Activated CD4-positive, alpha-beta T cell treated with anti-CD3 and anti-CD28 coated beads, Interleukin-2, Interleukin-4, amounts not matched to agents 100 ng/mL and 50 ng/mL, durations not matched to agents 16 hours and 8 hours (primary cell): ENCODE measurements at places on chromosomes 3 and 15.
A peak's percentile ranks its signal among the peaks of the same experiment; 100 is the strongest.

- DNase-seq: no peak
Observed at GRCh38 chr3:195044411-195044810, 226.5 kb downstream of the XXYLT1 start.

GRCh38 chr3:46085421-46086082 is 58.3 kb upstream of the XCR1 start:
- DNase-seq: no peak

- peak; percentile 58 for DNase-seq
Observed at GRCh38 chr3:4888913-4889846, 90.1 kb upstream of the BHLHE40 start.

- no peak for DNase-seq
Observed at GRCh38 chr3:181567311-181568075, 144.2 kb upstream of the SOX2 start.

GRCh38 chr3:8529738-8530525 is 28.3 kb downstream of the LMCD1 start:
- DNase-seq: no peak

DNA sequence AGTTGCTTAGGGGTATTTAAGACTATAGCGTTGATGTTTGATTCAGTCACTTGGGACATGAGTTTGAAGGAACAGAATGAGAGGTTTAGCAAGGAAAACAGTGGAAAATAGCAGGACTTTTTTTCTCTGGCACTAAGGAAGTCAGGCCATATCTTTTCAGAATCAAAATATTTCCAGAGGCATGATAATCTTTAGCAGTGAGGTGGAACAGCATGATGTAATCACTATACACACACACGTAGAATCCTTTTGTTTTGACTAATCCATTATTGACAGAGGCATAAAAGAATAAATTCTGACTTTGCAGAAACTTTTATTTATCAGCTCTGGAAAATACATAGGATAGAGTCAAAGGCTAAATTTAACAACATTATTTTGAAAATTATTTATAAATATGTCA is 174.1 kb downstream of the ZPLD1 start:
- DNase-seq: no peak

DNA sequence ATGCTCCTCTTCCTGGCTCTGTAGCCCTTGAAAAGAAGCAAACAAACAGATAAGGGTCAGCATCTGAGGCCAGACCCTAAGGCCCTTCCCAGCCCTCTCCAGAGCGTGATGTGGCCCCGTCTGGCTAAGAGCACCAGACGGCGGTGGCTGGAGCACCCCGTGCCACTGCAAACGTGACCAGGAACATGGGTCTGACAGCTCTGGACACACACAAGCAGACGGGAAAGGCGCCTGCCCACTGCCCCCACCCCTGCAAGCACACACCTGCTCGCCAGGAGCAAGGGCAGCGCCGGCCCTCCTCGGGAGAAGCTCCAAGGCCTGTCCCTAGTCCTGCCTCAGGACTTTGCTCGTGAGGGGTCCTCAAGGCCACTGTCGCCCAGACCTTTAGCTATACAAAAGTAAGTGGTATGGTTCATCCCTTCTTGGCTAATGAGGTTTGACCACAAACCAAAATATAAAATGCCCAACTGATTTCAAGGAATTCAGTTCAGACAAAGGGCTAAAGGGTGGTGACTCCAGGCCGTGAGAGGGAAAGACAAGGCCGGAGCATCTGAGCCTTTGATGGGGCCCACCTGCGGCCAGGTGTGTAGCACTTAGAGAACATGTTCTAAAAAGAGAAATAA is 90.4 kb downstream of the XXYLT1 start:
- no peak for DNase-seq

DNA sequence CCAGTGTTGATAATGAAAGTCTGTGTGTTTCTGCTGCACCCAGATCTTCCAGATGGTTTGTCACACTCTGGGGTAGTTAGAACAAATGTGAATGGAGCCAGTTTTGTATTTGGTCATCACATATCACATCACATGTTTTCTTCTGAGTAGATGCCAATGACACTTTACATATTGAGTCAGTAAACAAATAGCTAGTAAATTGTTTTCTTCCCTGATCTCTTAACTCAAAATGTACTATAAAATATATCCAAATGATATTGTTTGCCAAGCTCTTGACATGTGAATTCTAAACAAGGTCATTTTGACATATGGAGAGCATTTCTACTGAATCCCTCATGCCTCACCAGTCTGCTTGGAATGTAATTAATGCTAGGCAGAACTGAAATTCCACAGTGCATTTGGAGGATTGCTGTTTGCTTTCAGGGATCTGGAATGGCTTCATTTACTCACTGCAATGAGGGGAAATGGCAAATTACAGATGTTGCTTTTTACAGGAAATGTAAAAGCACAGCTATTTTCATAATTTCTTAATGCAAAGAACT is 45.0 kb downstream of the PDHB start:
- DNase-seq: peak; percentile 29

DNA sequence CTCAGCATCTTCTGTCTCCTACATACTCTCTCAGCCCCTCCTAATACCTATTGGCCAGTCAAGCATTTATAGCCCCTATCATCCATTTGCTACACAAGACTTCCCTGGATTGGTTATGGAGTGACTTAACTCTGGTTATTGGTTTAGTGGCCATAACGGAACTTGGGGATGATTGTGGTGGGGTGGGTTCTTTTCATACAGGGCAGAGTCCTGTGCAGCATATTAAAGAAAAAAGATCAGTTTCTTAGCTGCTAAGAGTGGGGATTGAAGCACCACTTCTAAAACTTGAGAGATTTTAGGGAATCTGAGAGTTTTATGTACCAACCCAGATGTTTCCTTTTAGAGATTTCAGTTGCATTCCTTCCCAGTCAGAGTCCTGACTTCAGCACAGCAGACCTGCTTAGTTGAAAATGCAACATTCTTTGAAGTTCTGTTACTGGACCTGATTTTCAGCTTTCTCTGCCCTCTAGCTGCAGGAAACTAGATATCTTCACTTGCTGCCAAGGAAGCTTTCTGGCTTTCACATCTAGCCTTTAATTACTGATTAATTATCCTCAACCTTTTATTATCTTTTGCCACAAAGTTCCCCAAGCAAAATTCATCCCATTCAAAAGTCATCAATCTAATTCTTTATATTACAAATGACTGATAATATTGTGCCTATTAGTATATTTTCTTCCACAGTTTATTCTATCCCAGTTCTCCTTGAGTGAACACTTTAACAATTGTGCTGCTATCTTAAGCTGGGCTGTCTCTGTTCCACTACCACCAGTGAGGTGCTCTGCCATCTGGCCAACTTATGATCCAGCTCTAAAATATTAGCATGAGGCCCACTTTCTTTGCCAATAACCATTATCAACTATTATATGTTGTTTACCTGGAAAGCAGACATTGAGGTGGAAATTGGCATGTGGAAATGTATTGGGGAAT is 906.0 kb upstream of the ALCAM start:
- DNase-seq: no peak

DNA sequence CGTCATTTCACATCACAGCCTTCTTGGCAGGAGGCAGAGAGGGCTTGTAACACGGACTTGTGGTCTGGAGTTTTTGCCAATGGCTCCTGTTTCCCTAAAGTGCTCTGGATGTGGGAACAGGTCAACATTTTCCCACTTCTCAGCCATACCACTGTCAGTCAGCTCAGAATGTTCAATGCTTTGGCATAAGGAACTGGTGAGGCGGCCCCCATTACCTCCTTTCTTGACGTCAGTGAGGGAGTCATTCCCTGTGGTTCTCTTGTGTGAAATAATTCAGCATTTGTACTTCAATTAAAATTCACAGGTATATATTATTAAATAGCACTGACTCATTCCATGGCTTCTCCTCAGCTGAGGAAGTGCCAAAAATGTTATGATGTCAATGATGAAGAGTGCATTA is 167.1 kb downstream of the P3H2 start:
- DNase-seq: no peak

GRCh38 chr15:77822631-77823230 is 190.0 kb upstream of the LINGO1 start:
- DNase-seq: no peak

- DNase-seq: no peak
Observed at GRCh38 chr3:113741620-113742019, 4.4 kb downstream of the NAA50 start.

DNA sequence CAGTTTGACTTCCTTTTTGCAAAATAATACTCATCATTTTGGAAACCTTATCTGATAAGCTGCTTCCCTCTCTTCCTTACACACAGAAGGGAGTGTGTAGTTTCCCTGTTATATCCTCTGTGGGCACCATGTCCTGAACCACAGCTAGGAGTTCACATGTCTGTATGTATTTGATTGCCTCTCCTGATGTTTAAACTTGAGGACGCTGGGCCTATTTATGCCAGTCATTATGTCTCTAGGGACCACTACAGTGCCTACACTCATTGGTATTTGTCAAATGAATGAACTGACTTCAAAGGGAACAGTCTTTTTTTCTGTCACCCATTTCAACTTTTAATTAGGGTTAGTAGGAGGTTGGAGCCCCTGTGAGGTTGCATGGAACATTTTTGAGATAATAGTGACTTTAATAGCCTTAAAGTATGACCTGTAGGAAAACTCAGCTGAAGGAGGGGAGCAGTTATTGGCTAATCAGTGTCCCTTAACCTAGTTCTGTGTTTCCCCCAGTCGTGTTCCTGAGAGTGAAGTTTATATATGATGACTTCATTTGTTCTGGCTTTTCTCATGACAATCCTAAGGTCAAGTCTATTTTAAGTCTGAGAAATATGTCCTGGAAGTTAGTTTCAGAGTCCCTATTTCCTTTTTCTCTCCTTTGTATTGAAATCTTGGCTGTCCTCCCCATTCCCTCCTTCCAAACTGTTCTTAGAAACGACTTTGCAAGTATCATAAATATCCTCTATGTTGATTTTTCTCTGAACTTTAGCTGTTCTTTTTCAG is 28.9 kb downstream of the PDE8A start:
- DNase-seq: peak; percentile 29

DNA sequence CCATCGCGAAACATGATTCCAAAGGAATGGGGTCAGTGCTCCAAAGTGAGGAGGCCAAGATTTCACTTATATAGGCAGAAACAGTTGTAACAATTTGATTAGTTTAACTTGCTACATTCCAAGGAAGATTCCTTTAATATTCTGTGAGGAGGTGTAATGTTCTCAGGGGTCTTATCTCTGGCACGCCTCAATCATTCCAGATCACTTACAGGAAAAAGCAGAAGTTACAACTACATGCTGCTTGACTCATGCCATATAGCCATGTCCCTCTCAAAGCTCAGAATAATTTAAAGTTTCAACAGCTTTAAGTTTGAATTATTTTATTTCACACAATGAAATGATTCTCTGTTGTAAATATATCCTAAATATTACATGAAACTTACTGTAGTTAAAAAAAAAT is 3.5 kb upstream of the FYTTD1 start:
- no peak for DNase-seq

DNA sequence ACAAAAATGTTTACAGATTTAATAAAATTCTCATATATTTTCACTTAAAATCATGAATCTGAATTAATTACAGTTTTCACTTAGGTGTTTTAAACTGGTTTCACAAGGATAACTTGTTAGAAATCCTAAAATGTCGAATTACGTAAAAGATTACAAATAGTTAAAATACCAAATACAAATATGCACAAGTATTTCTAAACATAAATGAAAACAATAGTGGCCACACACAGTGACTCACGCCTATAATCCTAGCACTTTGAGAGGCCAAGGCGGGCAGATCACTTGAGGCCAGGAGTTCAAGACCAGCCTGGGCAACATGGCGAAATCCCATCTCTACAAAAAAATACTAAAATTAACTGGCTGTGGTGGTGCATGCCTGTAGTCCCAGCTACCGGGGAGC is 10.9 kb upstream of the TBL1XR1 start:
- no peak for DNase-seq

DNA sequence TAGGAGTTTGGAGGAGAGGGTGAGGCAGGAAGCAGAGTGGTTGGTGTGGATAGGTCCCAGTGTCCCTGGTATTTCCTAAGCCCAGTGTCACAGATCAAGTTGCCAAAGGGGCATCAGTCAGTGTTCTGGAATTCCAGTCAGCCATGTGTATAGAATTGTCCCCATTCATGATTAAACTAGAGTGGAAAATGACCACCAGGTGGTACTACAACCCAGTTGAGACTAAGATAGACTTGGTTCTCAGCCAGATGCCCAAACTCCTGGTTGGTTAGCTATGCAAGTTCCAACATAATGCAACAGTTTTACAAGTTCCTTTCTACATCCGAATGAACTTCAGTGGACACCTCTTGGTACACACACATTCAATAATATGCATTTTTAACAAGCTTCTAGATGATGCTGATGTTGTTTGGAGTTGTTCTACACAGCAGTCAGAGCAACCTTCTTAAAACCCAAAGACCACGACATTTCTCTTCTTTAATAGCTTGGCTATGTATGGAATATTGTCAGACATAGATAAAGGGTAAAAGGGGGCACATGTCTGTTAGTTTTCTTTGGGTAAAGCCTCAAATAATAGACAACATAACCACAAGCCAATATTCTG is 8.4 kb upstream of the ATR start:
- peak; percentile 51 for DNase-seq

DNA sequence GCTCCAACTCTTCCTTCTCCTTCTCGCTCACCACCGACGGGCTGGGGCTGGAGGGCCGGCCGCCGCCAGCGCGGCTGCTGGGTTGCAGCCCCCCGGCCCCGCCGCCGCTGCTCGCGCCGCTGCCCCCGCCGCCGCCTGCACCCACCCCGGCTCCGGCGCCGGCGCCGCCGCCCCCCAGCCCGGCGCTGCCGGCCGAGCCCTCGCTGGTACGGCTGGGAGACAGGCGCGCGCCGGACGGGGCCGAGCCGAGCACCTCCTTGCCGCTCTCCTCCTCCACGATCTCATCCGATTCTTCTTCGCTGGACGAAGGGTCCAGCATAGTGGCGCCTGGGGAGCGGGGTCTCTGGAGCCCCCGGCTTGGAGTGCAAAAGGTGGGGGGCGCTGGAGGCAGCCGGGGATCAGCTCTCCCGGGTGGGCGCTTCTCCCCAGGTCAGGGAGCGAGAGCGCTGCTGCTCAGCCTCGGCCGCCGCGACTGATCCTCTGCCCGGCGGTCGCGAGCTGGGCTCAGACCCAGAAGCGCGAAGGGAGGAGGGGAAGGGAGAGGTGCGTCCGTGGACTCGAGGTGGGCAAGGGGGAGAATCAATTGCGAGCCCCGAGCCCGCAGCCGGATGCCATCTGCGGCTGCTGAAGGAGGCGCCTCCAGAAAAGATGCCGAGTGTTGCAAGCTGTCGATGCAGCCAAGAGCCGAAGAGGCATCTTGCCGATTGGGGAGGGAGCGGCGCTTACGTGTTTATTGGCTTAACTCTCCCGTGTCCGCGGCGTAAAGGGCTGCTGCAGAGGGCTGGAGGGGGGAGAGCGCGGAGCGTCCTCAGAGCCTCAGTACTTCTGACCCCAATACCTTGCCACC is at the start of gene CADPS:
Gene CADPS, minus strand, starts transcription at position 706 of the 847 bp plus-strand sequence. Its CDS starts 387 bp downstream, at position 319.
- no peak for DNase-seq

GRCh38 chr15:73869216-73869995 is 4.0 kb upstream of the TBC1D21 start:
- DNase-seq: no peak
